ENCODE measurements at places on chromosomes 6 and 20. TPM values are rescaled to one million over a fixed set of nuclear protein-coding genes. Genes with fewer than 3 reads are reported as not detected.

- peak within 1 kb of the TSS; percentile 93 for H3K27ac ChIP-seq
- H3K27me3 ChIP-seq: no peaks in the 10 kb centered on the region
- no peak for DNase-seq
These were observed at the start of gene KIAA1755 for GRCh38 chr20:38260378-38261053. Gene KIAA1755 (minus strand): TSS chr20:38260735. CDS start chr20:38260500, 235 bp downstream.

- peaks cover 4% of the 10 kb centered on the region for H3K4me1 ChIP-seq
- H3K4me3 ChIP-seq: no peak overlapping the region
- no peaks in the 10 kb centered on the region for H3K27me3 ChIP-seq
- H3K27ac ChIP-seq: no peak overlapping the region
- no peaks in the 10 kb centered on the region for H3K36me3 ChIP-seq
These were observed 114.4 kb upstream of the COL21A1 start for GRCh38 chr6:56361812-56362211.

The MMP24 gene
- total RNA-seq: 0.98 TPM

DNA sequence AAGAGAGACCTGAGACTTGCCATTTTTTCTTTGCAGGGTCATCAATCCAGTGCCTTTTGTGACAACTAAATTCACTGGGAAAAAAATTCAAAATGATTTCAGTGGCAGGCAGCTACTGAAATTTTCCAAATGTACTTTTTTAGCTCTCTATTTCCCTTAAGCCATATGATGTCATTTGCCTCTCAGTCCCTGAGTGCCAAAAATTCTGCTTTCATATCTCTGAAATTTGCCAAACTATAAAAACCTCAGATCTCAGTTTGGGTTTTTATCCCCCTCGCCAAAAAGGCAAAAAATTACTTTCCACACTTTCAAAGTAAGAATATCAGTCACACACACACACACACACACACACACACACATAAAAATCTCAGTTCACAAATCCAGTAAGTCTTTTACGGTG is 651.3 kb upstream of the ARID1B start:
- H3K4me3 ChIP-seq: no peak overlapping the region
- no peaks in the 10 kb centered on the region for H3K36me3 ChIP-seq
- peaks cover 13% of the 10 kb centered on the region for H3K4me1 ChIP-seq
- no peak for DNase-seq
- H3K27ac ChIP-seq: no peak overlapping the region
- no peaks in the 10 kb centered on the region for H3K27me3 ChIP-seq

The TMEM170B gene
- total RNA-seq: 2.5 TPM

The TMEM14A gene
- total RNA-seq: 16.9 TPM

The MEP1A gene
- not detected for total RNA-seq

The VNN1 gene
- total RNA-seq: 2.0 TPM

DNA sequence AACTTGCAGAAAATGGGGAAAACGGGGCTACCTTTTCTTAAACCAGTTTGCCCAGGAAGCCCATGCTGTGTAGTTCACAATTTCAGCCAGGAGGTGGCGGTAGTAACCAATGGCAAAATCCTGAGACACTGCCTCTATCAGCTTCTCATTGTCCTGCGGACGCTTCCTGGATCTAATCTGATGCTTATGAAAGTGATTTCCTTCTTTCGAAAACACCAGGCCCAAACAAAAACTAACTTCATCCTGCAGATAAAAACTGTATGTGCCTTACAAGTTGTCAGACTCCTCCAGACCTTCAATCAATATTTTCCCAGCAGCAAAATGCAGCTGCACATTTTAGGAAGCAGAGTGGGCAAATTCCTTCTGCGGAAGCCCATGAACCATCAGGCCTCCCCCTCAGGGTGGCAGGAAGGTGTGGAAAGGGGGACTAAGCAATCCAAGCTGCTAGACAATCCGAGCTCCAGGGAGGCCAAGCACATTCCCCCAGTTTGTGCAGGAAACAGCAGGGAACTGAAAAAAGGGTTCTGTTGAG is 88.5 kb downstream of the LY86 start:
- no peaks in the 10 kb centered on the region for H3K36me3 ChIP-seq
- no peak for DNase-seq
- H3K27me3 ChIP-seq: no peaks in the 10 kb centered on the region
- peak overlapping the region; percentile 65 for H3K27ac ChIP-seq
- H3K4me1 ChIP-seq: peaks cover 5% of the 10 kb centered on the region

The POFUT1 gene
- 27.7 TPM for total RNA-seq

DNA sequence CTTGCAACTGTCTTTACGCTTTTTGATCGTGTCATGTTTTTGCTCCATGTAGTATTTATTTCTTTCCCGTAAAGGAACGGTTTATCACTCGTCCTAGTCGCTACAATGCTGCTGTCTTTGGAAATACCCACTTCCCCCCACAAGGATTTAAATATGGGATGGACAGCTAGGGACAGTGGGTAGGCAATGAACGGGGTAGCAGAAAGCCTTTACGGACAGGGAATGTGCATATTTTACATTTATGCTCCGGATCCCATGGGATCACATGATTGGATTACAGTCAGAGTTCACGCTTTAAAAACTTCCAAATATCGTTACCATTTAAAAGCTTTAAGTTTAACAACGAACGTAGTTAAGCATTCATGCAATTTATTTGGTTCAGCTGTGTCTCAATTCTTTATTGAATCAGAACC is 1.2 kb downstream of the HIVEP1 start:
- H3K27me3 ChIP-seq: no peaks in the 10 kb centered on the region
- no peak for DNase-seq
- H3K4me3 ChIP-seq: peak overlapping the region; percentile 89
- peaks cover 40% of the 10 kb centered on the region for H3K4me1 ChIP-seq

The UBD gene
- total RNA-seq: not detected

The C20orf202 gene
- not detected for total RNA-seq

- DNase-seq: no peak
- no peaks in the 10 kb centered on the region for H3K4me1 ChIP-seq
- no peak overlapping the region for H3K4me3 ChIP-seq
- no peaks in the 10 kb centered on the region for H3K36me3 ChIP-seq
These were observed 114.7 kb upstream of the BACH2 start for GRCh38 chr6:90411292-90411781.

The GJA10 gene
- total RNA-seq: not detected

The NRSN1 gene
- 1.5 TPM for total RNA-seq

The LY6G6F gene
- not detected for total RNA-seq

The GSTA2 gene
- not detected for total RNA-seq

- no peaks in the 10 kb centered on the region for H3K36me3 ChIP-seq
- no peak overlapping the region for H3K4me3 ChIP-seq
- no peak for DNase-seq
- no peaks in the 10 kb centered on the region for H3K27me3 ChIP-seq
- H3K4me1 ChIP-seq: peaks cover 23% of the 10 kb centered on the region
These were observed 174.3 kb downstream of the CDKAL1 start for GRCh38 chr6:20708367-20709124.

GRCh38 chr6:165723326-165723725 is 60.3 kb upstream of the PDE10A start:
- no peaks in the 10 kb centered on the region for H3K4me1 ChIP-seq
- H3K27me3 ChIP-seq: no peaks in the 10 kb centered on the region
- H3K4me3 ChIP-seq: no peak overlapping the region
- H3K27ac ChIP-seq: no peak overlapping the region
- no peak for DNase-seq

The JAG1 gene
- 185 TPM for total RNA-seq
